ENCODE measurements at places on chromosomes 7 and 10.

DNA sequence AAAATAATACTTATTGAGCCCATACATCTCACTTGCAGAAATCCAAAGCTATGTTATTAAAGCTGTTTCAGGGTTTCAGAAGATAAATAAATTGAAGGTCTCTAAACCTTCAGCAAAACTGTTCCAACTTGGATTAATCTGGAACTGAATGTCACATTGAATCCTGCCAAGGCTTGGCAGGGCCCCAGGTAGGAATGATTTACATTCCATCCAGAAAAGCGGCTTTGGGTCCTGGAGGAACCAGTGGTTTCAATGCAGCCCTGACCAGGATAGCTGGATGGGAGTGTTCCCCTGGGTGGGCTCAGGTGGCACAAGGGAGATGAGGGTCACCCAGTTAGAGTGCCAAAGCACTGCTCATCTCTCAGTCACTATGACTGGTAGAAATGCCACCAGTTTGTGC, 37.0 kb upstream of the TMEM72 start:
- DNase-seq, result no peak

DNA sequence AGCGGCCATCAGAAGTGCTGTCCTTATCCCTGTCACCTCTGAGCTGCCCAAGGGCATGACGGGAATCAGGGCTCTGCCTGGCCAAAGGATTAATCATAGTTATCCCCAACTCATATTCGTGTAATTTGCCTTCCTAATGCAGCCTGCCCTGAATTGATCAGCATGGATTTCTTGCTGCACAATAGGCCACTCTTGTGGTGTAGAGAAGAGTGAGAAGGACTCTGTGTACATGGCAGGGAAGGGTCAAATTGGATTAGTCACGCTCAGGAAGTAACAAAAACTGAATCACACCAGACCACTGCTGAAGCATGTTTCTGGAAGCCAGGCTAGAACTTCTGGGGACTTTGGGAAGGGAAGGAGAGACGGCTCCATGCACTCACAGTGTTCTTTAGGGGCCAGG, 227.0 kb downstream of the BUB3 start:
- no peak for DNase-seq

DNA sequence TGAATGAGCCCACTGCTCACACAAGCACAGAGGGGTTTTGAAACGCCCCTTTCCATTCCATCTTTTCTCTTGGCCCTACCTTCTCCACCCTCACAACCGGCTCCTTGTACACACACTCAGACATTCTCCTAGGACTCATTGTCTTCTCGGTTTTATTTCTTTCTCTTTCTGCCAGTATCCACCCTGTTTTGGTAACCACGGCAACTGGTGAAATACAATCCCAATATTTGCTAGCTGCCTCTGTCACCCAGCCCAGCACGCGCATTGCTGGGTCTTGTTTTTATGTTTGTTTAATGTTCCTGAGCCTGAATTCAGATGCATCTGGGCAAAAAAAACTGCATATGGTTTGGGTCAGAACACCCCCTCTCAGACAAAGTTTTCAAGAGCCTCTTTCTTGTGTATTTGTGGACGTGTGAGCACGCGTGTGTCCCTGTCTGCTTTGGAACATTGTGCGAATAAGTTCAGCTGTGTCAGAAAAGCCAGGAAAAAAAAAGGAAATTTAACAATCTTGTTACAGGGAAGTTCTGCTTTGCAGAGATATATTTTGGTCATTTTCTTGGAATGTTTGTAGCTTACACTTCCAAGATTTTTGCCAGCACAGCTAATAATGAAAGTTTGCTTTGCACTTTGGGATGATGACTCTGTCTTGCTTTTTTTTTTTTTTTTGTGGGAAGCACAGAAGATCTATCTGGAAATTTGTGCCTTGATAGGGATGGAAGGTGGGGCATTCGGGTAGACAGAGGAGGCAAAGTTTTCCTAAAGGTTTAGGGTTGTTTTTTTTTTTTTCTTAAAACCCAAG, 225.9 kb downstream of the TRIL start:
- no peak for DNase-seq

DNA sequence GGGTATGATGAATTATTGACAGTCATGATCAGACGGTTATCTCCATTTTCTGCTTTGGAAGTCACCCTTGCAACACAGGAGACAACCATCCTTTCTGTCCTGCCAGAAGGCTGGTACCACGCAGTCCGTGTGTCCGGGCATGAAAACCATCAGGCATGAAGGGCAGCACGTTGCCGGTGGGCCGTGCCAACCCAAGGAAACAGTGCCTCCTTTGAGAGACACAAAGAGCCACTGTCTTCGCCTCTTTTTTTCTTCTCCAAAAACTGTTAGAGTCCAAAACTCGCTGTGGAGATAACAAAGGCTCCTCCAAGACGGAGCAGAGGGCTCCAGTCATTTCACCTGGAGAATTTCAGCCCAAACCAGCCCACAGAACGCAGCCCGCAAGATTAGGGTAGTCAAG, 60.4 kb upstream of the ARHGAP21 start:
- no peak for DNase-seq

- DNase-seq, result no peak
Observed at GRCh38 chr7:13821152-13821787, 168.2 kb downstream of the ETV1 start.
